Natural killer cell (primary cell): ENCODE measurements at places on chromosomes 11 and 22. TPM values are rescaled to one million over a fixed set of nuclear protein-coding genes. Genes with fewer than 3 reads are reported as not detected.

Gene NXPE4
- total RNA-seq: not detected

Gene ADORA2A
- total RNA-seq: 11.0 TPM

Gene RFPL3
- total RNA-seq: not detected

Gene MMP1
- total RNA-seq: not detected

Gene OR52E8
- total RNA-seq: not detected

Gene NDUFS3
- total RNA-seq: 114 TPM

Gene SCGB1A1
- not detected for total RNA-seq

Gene CENPM
- total RNA-seq: 4.2 TPM

- DNase-seq: peak; percentile 68
Measured at GRCh38 chr11:77082838-77083565, 16.2 kb downstream of the CAPN5 start.

- DNase-seq: no peak
Measured at GRCh38 chr11:27473017-27473406, 422 bp upstream of the LGR4 start.

DNA sequence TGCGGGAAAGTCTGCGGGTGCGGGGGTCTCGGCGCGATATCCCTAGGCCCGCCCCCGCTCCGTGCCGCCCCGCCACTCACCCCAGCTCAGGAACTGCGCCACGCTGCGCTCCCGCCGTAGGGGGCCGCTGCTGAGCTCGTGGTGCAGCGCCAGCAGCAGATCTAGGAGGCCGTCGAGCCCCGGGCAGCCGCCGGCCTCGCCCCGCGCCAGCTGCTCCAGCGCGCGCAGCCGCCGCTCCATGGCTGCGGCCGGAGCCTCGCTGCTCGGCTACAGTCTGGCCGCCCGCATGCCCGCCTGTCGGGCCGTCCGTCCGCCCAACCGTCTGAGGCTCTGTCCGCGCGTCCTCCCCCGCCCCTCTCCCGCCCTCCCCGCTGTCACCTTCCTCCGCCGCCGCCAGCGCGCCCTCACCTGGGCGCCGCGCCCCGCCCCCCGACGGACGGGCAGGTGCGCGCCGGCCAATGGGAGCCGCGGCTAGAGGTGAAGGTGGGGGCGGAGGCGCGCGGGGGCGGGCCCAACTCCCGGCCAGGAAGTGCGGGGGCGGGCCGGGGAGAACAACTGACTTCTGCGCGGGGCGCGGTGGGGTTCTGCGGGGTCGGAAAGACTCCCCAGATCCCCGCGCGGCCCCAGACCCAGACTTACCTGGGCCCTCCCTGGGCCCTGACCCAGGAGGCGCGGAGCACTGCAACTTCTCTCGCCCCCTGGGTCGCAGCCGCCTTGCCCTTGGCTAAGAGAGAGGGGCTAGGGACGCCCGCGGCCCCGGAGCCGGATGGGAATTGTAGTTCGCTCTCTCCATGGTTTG lies at the start of gene CDC42BPG:
CDC42BPG (minus strand) TSS at position 324 of the 799 bp plus-strand sequence; CDS start at position 240, 84 bp downstream.
- DNase-seq: peak; percentile 85

DNA sequence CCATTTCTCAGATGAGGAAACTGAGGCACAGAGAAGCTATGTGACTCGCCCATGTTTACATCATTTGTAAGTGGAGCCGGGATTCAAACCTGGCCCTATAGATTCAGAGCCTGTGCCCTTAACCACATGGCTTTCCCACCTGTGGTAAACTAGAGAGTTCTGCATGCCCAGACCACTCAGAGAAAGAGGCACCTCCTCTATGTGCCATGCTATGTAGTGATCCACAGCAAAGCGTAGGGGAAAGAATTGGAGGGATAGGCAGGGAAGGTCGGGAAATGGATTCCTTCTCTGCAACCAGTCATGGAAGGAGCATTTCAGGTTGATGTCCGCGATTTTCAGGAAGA lies 15.4 kb upstream of the POU2AF2 start:
- no peak for DNase-seq

GRCh38 chr11:75151346-75152047 lies 590 bp downstream of the SLCO2B1 start:
- DNase-seq: no peak

DNA sequence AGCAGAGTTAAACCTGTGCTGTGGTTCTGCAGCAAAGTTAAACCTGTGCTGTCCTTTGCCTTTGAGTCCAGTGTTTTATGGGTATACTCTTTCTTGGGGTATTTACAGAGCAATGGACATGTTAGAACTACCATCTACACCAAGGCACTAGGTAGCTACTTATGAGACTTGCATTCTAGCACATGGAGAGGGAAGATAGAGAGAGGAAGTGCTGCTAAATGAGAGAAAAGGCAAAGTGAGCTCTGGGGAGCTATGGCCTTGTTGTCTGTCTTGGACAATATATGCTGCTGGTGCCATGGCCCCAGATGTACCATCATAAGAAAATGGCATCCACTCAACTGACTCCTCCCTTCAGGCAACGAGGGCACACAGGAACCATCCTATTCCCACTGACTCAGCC lies 91.5 kb downstream of the SLC1A2 start:
- no peak for DNase-seq

- DNase-seq: no peak
Measured at GRCh38 chr11:86386746-86387145, 12.1 kb downstream of the CCDC81 start.

DNA sequence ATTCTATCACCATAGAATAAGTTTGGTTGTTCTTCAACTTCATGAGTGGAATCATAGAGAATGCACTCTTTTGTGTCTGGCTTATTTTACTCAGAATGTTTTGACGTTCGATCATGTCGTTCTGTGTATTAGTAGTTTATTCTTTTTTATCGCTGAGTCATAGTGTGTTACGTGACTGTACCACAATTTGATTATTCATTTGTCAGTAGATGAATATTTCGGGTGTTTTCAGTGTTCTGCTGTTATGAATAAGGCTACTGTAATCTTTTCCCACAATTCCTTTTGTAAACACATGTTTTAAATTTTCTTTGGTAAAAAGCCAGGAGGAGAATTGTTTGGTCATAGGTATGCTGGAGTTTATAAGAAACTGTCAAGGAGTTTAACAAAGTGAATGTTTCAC lies 279.9 kb upstream of the B3GAT1 start:
- no peak for DNase-seq

DNA sequence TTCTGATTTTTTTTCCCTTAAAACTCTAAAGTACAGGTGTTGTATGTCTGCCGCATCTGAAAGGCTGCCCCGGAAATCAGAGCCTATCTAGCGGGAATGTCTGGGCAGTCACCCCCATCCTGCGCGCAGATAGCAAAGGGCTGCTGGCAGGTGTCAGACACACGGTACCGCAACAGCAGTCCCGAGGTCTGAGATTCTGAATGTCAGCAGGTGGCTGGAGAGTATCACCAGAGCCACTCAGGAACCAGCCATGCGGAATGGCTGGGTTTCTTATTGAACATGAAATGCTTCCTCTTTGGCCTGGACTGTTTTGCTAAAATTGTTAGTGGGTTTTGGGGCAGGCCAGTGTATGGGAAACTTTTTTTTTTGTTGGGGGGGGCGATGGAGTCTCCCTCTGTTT lies 53.3 kb downstream of the CERK start:
- no peak for DNase-seq

- DNase-seq: no peak
Measured at GRCh38 chr22:32823024-32823730, 21.7 kb downstream of the TIMP3 start.

DNA sequence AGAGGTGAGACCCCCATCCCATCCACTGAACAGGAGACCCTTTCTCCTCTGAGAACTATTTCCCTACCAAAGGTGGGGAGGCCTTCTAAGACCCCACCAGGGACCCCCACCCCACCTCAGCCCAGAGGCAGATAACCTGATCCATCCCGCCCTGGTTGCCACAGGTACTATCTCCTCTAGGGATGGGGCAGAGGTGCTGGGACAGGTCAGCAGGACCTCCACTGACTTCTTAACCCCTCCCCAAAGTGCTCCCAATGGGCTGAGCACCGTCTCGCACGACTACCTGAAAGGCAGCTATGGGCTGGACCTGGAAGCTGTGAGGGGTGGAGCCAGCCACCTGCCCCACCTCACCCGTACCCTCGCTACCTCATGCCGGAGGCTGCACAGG lies 4.3 kb downstream of the INPPL1 start:
- no peak for DNase-seq

- DNase-seq: no peak
Measured at GRCh38 chr11:29214833-29215232, 802.0 kb downstream of the KCNA4 start.

- DNase-seq: no peak
Measured at GRCh38 chr22:26239581-26239980, 70.3 kb downstream of the SEZ6L start.
